Brain pericyte (primary cell): ENCODE measurements at places on chromosomes 7 and 10.

GRCh38 chr10:84214046-84214572 lies 11.2 kb downstream of the LRIT2 start:
- no peak for DNase-seq

DNA sequence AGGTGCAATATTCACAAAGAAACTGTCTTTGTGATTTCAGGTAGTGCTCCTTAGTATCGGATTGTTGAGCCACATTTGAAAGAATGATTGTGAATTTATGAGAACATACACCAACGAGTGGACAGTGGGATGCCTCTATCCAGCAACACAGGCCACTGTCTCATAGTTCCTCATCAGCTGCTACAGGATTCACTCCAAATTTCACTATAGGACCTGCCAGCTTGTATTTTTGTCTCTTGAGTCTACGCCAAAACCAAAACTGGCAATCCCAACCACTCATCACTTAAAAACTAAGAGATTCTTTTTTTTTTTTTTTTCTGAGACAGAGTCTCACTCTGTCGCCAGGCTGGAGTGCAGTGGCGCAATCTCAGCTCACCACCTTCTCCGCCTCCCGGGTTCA lies 964.5 kb downstream of the CNTNAP2 start:
- DNase-seq = no peak

DNA sequence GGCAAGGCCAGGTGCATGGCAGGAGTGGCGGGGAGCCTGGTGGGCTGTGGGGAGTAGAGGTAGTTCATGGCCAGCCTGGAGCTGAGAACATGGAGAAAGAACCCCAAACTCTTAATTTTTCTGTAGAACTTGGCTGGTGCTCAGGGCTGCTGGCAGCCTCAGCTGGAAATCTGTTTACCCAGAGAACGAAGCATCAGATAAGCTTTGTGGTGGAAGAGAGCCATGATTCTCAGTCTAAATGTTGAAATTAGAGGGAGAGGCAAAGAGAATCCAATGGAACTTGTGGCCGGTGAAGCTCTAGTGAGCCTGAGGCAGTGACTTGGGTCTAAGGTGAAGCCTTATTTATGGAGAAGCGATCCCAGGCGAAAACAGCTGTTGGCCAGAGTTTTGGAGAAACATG lies 126.4 kb downstream of the CCDC3 start:
- DNase-seq = no peak

- no peak for DNase-seq
These were observed 127.4 kb downstream of the ELAPOR2 start for GRCh38 chr7:86932038-86932512.

GRCh38 chr10:112934193-112934592 lies 15.9 kb upstream of the TCF7L2 start:
- DNase-seq = no peak
